ENCODE measurements at places on chromosomes 3 and 15.

GRCh38 chr15:60685346-60685937 lies 206.5 kb upstream of the ICE2 start:
- no peak for DNase-seq

DNA sequence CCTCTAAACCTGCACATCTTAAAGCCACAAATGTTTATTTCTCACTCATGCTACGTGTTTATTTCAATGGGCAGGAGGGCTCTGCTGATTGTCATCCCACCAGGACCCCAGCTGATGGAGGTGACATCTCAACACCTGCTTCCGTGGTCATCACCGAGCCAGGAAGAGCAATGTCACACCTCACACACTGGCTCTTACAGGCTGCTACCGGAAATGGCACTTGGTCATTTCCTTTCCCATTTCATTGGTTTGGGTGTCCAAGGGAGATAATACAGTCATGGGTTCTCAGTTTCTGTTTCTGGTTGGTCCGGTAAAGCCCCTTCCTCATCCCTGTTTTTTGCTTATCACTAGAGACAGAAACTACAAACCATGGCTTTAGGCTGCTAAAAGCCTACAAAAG lies 41.9 kb downstream of the ABHD2 start:
- no peak for DNase-seq

- DNase-seq: no peak
Measured at GRCh38 chr3:40771112-40771511, 246.4 kb downstream of the ZNF621 start.

- no peak for DNase-seq
Measured at GRCh38 chr3:102722317-102722716, 287.5 kb downstream of the ZPLD1 start.

DNA sequence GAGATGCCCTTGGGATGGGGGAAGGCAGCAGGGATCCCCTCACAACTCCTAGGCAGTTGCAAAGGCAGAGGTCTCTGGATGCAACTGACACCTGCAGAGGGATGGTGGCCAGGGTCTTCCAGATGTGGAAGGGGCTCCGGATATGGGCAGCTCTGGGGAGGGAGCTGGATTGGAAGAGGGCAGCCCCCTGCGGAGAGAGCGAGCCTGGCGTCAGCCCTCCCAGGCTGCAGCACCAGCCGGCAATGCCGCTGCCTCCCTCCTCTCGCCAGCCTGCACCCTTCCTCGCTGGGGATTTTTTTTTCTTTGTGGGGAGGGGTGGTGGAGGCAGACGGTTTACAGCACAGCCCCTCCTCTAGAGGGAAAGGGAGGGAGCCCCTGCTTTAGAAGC lies 1.6 kb downstream of the INSYN1 start:
- DNase-seq: no peak

DNA sequence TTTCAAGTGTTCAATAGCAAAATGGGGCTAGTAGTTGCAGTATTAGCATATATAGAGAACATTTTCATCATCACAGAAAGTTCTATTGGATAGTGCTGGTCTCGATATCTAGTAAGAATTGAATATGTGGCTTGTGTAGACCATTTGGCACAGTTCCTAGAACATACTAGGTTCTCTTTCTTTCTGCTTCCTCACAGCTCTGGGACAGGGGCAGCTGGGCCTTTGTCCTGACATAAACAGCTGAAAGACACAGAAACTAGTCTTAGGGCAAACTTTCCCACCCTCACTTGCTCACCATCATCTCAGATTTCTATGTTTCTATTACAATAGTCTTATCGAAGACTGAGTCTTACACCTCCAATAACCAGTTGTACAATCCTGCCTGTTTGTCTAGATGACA lies 63.7 kb upstream of the DLG1 start:
- no peak for DNase-seq

Data from activated effector memory CD4-positive, alpha-beta T cell treated with anti-CD3 and anti-CD28 coated beads, Interleukin-2, amount 50 U/mL, for 16 hours (primary cell).